ENCODE measurements at places on chromosomes 12 and 14. TPM values are rescaled to one million over a fixed set of nuclear protein-coding genes. Genes with fewer than 3 reads are reported as not detected.

TRPV4 gene
- 0.17 TPM for total RNA-seq

DDX47 gene
- 31.0 TPM for total RNA-seq

IFNG-AS1 gene
- not detected for total RNA-seq

HHIPL1 gene
- 0.47 TPM for total RNA-seq

SOAT2 gene
- total RNA-seq: not detected

IQSEC3 gene
- 41.4 TPM for total RNA-seq

ZDHHC22 gene
- total RNA-seq: 77.3 TPM

LRFN5 gene
- 7.3 TPM for total RNA-seq

IL23A gene
- total RNA-seq: 0.42 TPM

OR6C6 gene
- total RNA-seq: not detected
